ENCODE measurements at places on chromosomes 12 and 14.

DNA sequence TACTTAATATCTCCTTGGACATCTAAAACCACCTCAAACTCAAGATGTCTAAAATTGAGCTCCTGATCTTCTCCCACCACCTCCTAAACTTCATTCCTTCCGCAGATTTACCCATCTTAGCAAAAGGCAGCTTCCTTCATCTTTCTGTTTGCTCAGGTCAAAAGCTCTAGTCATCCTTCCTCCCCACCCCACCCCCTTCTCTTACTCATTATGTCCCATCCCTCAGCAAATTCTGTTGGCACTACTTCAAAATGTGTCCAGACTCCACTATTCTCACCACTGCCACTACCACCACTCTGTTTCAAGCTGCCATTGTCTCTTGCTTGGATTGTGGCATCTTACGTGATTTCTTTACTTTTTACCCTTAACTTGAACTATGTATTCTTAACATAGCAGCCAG is 59.2 kb upstream of the ZDHHC17 start:
- no peak for DNase-seq

- DNase-seq: no peak
Measured at GRCh38 chr12:109432431-109432830, 44.7 kb downstream of the KCTD10 start.

- DNase-seq: no peak
Measured at GRCh38 chr14:96095581-96096476, 56.7 kb downstream of the C14orf132 start.

GRCh38 chr12:57741844-57742738 is 2.7 kb upstream of the TSPAN31 start:
- no peak for DNase-seq

DNA sequence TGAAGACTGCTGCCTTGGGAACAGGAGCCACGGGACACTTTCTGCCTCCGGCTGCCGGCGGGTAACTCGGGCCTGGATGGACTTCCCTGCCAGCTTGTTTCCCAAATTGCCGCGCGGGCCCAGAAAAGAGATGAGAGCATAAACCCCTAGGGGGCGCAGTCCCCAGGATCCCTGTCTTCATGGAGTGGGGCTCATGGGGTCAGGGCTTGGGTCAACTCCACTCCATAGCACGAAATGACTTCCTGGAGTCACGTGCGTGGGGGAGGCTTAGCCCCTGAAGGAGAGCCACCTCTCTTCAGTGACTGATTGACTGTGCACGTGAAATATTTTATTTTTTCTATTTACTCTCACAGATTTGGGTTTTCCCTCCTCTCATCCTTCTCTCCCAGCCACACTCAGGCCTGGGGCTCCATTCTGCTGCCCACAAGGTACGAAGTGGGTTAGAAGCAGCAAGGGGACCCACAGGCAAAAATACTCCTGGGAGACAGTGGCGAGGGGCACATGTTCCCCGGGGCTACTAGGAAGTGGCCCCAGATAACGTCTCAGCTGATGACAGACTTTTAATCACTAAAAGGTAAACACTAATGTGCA is 10.0 kb downstream of the PGF start:
- no peak for DNase-seq

DNA sequence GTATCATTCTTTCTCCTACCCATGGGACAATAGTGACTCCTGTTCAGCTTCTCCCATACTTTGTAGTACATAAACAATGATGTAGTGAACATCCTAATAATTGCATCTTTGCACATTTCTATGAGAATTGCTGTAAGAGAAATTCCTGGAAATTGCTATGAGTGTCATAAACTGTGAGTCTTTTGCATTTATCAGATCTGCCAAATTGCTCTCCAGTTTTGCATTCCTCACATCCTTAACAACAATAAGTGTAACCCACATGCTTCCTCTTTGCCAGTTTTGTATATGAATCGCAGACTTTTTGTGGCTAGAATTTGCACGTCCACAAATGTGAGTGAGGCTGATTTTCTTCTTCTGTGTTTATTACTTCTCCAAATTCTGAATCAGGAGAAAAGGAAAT is 124.0 kb upstream of the TBX5 start:
- DNase-seq: peak; percentile 6

DNA sequence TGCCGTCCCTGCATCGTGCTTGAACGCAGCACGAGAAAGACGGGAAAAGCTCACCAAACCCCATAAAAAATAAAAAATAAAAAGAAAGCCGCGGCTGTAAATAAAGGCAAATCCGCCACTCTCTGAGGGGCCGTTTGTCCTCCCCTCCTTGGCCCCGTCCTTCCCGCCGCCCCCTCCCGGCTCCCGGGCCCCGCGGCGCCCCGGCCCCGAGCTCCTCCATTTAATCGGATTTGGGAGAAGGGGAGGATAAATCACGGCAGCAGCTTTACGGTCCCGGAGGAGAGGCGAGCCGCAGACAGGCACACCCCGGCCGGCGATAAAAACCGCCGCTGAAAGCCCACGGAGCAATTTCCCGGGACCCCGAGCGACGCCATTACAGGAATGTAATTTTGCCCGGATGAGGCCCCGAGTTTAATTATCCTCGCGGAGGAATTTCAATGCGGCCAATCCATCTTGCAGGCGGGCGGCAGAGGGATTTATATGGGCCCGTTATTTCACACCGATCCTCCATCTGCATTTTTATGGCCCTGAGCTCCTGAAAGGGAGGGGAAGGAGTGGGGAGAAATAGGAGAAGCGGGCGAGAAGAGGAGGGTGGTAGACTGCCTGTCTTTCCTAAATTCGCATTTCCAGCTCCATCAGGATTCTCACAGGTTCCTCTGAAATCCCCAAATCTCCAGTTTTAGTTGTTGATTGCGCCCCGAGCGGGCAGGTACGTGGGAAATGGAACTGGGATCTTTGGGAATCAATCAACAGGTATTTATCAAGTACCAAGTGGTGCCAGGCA is 1.3 kb upstream of the ATP5MC2 start:
- peak; percentile 80 for DNase-seq

DNA sequence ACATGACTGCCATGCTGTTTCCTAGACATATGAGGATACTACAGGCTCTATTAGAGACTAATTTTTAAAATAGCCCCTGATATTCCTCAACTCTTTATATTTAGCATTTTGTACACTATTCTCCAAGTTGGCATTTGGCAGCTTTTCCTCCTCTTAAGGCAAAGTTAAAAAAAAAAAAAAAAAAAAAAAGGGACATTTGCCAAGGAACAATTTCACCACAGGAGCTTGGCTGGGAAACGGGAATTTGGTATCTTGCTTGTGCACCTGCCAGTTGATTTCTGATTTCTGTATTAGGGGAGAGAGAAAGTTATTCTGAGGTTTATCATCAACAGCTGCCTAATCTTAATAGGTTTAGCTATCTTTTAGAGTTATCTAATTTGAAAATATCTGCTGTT is 87.2 kb downstream of the CAND1 start:
- DNase-seq: peak; percentile 35

DNA sequence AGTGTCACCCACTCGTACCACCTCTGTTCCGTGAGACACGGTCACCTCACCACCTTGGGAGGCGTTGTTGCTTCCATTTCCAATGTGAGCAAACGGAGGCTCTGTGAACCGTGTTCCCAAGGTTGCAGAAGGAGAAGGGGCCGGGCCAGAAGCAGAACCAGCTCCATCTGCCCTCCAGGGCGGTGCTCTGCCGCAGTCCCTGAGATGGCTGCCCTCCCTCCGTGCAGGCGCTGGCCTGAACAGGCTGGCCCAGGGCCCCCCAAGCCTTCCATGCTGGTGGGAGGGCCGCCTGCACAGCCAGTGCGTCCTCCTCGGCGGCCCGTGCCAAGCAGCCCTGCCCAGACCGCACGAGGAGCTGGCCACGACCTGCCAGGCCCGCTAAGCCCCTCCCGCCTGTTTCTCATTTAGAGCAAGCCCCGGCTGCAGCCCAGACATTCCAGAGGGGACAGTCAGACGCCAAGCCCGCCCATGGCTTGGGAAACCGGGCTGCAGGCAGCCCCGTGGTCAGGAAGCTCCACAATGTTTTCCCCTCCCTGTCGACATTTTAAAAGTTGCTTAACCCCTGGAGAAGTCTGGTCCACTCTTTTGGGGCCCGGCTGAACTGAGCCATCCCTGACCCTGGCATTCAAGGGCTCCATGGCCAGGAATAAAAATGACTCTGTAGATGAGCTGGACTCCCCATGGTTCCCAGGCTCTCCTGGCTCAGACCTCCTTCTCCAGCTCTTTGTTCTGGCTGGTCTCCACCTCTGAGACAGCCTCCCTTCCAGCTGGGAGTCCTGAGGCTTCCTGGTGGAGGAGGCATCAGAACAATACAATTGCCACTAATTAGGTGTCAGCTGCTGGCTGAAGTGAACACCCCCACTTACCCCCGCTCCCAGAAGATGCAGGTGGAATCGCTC is 236.0 kb downstream of the BCL11B start:
- DNase-seq: peak; percentile 31

DNA sequence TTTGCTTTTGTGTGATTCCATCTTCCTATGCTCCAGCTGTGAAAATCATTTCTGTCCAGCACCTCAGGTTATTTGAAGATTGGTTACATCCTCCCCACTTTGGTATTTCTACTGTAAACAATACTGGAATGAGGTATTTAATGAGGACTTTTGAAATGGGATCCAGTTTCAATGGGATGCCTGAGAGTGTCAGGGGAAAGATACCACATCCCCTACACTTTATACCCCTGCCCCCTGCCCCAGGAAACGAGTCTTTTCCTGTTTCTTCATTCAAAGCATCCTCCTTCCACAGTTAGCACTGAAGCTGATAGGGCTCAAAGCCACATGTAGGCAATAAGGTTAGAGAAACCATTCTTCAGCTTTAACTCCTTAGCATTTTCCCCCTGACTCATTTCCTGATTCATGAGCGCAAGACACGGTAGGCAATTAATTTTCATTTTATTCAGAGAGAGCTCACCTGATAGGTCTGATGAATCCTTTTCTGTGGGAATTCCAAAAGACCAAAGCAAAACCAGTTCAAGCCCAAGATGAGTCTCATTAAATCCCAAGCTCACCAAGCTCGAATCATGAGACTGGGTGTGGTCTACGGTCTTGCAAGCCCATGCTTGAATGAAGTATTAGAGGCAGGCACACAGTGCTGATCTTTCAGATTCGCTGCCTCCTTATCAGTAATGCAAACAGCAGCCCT is 143.6 kb upstream of the CRY1 start:
- DNase-seq: no peak

GRCh38 chr12:41802803-41803202 is 341.9 kb downstream of the GXYLT1 start:
- DNase-seq: peak; percentile 88

- no peak for DNase-seq
Measured at GRCh38 chr14:44812672-44813071, 149.1 kb downstream of the KLHL28 start.

DNA sequence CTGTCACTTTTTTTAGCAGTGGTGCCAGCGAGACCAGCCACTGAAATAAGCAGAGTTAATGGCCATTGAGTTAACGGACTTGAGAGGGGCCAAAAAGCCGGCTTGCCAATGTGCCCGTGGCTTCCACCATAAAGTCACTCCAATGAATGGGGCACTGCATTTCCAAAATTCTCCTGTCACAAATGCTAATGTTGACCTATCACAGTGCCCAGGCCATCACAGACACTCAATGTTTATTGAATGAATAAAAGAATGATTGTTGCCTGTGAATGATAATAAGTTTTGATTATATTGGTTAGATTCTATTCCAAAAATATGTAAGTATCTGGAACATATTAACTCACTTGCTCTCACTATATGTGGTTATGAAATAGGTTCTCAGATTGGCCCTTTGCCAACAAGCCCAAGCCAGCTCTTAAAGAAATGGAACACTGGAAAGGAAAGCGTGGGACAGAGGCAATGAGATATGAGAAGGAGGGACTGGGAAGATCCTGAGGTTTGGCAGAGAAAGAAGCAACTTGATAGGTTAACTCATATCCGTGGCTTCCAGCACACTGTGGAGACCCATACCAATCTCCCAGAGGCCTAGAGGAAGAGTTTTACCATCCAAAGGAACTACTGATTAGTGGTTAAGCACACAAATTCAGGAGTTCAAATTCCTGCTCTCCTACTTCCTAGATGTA is 108.7 kb downstream of the BTG1 start:
- DNase-seq: no peak

DNA sequence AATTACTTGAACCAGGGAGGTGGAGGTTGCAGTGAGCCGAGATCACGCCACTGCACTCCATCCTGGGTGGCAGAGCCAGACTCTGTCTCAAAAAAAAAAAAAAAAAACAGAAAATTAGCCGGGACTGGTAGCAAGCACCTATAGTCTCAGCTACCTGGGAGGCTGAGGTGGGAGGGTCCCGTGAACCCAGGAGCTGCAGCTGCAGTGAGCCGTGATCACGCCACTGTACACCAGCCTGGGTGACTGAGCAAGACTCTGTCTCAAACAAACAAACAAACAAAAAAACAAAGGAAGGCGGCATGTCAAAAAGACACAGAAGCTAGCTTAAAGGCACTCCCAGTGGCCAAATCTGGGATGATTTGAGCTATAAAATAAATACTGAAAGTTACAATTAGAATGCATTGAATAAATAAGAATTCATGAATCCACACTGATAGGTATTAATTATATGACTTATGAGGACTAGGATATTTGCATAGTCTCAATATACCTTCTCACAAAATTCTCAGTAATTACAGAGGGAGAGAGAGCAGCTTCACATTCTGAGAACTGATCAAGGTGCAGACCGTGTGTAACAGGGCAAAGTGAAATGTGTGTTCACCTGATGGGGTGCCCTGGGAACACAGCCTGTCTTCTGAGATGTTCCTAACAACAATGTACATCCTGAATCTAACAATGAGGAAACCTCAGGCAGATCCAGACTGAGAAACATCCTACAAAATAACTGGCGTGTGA is 42.7 kb upstream of the GPR132 start:
- DNase-seq: no peak

GRCh38 chr14:104800015-104800770 is 708 bp upstream of the ZBTB42 start:
- peak; percentile 44 for DNase-seq

GRCh38 chr12:7219599-7220243 is 30.2 kb downstream of the PEX5 start:
- DNase-seq: peak; percentile 84

DNA sequence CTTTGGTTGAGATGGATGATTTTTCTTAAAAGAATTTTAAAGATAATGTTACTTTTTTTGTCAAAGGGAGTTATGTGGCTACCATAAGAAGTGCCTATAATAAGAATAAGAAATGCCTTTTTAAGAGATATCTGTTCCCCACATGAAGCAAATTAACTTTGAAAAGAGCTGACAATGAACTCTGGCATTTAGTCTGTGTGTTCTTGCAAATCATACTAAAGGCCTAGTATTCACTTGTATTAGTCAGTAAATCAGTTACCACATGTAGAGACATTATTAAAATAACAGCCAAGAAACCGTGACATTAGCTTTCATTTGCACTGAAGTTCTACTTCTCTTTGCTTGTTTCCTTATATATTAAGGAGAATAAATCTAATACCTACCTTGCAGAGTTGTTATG is 296.3 kb downstream of the CCDC91 start:
- no peak for DNase-seq

GRCh38 chr14:64915797-64916196 is 1.5 kb downstream of the CHURC1 start:
- no peak for DNase-seq

DNA sequence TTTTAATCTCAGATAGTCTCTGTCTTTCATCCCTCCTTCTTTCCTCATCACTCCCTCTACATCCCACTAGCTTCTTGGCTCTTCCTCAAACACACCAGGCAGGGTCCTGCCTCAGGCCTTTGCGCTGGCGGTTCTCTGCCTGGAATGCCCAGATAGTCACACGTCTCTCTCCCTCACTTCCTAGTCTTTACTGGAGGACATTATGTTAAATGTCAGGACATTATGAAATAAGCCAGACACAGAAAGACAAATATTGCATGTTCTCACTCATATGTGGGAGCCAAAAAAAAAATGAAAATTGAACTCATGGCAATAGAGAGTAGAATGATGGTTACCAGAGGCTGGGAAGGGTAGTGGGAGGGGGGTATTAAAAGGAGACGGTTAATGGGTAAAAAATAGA is 442.0 kb downstream of the MED13L start:
- DNase-seq: no peak

All from brain (organoid and tissue), 16 donors.